ENCODE measurements at places on chromosomes 6 and 20.

DNA sequence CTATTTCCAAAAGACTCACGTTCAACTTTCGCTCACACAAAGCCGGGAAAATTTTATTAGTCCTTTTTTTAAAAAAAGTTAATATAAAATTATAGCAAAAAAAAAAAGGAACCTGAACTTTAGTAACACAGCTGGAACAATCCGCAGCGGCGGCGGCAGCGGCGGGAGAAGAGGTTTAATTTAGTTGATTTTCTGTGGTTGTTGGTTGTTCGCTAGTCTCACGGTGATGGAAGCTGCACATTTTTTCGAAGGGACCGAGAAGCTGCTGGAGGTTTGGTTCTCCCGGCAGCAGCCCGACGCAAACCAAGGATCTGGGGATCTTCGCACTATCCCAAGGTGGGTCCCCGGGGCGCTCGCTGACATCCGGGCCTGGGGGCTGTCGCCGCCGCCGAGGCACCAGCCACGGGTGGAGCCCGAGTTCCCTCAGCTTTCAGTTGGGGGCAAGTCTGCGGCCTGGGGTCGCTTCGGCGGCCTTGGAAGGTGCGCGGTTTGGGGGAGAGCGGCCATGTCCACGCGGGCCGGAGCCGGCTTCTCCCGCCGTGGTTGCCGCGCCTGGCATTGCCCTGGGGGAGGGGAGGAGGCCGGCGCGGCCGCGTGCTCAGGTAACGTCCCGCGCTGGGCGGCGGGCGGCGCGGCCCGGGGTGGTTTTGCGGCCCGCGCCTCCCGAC, 429 bp downstream of the AMD1 start:
- DNase-seq = peak; percentile 36

- no peak for DNase-seq
These were observed 135.5 kb downstream of the ZDHHC14 start for GRCh38 chr6:157516319-157517026.

- DNase-seq = no peak
These were observed 75.1 kb downstream of the CDC40 start for GRCh38 chr6:110255211-110255750.

GRCh38 chr20:51661609-51662178, 106.5 kb downstream of the ATP9A start:
- no peak for DNase-seq

DNA sequence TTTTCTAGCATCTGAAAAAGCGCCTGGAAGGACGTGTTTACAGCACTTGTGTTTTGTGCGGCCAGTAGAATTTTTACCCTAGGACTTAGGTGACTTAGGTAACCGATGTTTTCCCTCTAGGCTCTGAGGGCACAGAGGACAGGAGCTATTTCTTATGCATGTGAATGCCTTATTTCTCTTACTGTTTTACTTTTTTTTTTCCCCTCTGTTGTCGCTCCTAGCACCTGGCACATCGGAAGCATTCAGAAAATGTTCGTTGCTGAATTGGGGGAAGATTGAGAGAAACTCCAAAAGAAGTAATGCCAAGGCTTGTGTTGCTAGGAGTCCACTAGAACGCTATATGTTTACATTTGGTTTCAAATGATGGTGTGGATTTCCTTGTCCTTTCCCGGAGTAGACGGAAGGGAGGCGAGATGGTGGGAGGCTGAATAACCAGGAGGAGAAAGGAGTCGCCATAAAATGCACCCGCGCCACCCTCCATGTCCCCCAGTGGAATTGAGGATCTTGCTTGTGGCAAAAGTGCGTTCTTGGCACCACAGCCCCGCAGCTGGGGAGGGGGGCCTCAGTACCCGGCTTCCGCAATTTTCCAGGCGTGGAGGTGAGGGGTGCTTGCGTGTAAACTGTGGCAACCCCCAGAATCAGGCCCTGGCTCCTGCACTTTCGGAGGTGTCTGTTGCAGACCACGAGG, 6.9 kb downstream of the OLIG3 start:
- no peak for DNase-seq

GRCh38 chr6:142356884-142357225, 55.0 kb downstream of the ADGRG6 start:
- DNase-seq = no peak

DNA sequence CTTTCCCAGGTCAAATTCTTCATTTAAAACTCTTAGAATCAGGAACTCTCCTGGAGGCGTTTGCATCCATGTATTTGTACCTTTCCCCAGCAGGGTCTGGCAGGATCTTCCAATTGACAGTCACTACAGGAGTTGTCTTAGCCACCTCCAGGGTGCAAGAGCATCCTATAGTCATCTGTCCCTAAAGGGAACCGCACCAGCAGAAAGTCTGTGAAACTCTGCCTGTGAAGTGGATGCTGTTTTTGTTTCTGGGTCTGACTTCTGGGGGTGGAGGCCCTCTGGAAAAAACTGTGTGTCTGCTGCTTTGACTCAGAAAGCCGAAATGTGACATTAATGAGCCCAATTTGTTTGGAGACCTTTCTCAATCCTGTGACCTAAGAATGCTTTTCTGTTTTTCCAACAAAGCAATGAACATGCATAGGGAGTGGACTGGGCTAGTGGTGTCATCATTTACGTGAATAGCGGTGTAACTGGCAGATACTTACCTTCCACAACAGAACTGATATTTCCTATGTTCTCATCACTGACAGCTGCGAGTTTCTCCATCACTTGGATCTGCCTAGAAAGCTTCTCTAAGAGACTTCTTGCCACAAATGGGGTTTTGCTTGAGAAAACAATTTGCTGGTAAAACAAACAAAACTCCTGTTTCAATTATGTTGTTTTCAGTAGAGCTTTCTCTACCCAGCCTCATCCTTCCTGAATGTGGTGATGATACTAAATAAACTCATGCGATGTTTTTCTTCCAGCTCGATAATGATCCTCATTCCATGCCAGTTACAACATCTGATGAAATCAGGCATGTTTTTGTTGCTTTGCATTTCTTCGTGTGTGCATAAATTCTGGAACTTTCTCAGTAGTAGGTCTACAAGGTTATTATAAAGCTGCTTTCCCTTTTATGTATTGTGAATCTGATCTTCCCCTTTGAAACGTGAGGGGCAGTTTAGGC, 33.3 kb upstream of the ARMH2 start:
- no peak for DNase-seq

- DNase-seq = no peak
These were observed 95.1 kb downstream of the TIAM2 start for GRCh38 chr6:155090166-155090565.

GRCh38 chr6:6624269-6624990, 35.9 kb downstream of the LY86 start:
- no peak for DNase-seq

DNA sequence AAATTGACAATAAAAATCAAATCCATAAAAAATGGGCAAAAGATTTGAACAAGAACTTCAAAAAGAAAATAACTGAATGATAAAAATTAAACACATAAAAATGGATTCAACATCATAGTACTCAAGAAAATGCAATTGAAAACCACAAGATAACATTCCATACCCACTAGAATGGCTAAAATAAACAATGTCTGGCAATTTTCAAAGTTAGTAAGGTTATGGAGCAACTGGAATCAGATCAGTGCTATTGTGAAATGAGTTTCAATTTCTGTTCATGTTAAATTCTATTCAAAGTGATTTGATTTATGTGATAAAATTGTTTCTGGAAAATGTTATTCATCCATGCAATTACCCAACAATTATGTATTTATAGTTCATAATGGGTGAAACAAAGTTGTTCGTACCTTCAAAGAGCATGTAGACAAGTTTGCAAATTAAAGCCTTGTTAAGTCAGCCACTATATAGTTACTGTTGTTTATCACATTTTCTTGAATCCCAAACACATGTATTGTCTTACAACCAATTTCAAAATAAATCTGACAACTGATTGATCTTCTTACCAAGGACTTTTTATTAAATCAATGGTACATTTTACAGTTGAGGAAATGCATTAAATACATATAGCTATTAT, 151.5 kb upstream of the CENPW start:
- no peak for DNase-seq

DNA sequence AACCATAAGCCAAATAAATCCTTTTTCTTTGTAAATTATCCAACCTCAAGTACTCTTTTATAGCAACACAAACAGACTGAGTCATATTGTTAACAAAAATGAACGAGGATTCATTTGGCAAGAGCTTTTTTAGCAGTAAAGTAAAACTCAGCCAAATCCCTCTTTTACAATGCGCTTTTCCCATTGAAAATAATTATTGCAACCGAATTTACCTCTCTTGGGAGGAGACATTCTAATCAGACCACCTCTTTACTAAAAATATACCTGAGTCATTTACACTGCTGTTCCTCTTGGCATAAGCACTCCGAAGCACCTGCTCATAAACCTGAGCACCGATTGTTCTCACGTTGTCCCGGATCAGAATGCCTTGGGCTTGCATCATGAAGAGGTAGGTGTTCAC, 57.4 kb downstream of the B4GALT5 start:
- DNase-seq = no peak

DNA sequence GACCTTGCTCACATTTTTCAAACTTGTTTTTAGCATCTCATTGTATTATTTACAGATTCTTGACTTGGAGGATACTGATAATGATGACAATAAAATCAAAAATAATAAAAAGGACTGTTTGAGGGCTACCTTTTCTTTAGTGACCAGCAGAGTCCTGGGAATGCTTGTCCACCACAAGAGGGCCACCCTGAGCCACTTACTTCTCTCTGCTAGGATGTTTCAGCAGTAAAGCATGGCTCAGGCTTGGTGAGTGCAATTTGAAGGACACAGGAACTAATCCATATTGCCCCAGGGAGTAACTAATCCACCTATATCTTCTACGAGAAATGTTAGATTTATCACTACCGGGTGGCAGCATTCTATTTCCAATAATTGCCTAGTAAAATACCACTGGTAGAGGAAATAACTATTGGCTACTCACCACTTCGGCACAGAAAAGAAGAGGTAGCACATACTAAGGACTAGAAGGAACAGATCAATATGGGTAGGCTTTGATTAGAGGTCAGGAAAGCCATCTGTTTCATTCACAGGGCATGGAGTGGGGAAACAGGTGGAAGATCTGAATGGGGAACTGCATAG, 5.8 kb upstream of the KIAA0408 start:
- peak; percentile 11 for DNase-seq

DNA sequence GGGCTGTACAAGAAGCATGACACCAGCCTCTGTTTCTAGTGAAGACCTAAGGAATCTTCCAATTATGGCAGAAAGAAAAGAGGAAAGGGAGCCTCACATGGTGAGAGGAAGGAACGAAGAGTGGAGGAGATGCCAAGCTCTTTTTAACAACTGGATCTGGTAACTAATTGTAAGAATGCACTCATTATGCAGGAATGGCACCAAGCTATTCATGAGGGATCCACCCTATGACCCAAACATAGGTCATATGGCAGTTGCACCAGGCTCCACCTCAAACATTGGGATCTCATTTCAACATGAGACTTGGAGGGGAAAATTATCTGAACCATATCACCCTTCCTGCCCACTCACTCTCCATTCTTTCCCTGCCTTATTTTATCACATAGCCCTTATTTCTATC, 496.0 kb upstream of the SPTLC3 start:
- no peak for DNase-seq

DNA sequence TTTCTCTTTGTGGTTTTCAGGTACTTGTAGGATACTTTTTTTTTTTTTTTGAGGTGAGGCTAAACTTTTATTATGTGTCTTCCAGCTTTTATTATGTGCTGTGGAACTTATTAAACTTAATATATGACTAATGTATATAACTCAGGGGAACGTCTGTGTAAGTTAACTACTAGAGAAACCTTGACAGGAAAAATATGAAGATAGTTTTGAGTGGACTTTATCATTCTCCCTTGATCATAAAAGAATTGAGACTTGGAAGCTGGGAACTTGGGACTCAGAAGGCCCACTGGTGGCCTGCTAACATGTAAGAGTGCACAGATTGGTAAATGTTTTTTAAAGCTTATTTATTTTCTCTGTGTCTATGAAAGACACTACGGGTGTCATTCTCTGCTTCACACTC, 73.1 kb downstream of the CARMIL1 start:
- DNase-seq = no peak

DNA sequence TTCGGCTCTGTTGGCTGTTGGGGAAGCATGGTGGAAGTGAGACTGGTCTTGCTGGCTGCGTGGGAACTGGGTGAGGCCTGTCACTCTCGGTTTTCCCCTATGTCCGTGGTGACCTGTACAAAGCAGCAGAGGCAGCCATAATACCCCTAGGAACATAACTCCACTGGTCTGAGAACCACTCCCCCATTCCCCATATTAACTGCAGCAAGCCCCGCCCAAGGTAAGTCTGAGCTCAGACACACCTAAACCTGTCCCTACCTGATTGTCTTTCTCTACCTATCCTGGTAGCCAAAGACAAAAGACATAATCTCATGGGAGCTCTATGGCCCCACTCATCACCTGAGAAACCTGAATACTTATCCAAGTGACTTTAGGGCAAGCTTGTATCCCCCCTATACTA, 156.3 kb upstream of the PHACTR1 start:
- DNase-seq = no peak

GRCh38 chr6:53300656-53301551, 47.8 kb downstream of the ELOVL5 start:
- no peak for DNase-seq

GRCh38 chr20:9160757-9161156, 91.9 kb downstream of the PLCB4 start:
- no peak for DNase-seq

DNA sequence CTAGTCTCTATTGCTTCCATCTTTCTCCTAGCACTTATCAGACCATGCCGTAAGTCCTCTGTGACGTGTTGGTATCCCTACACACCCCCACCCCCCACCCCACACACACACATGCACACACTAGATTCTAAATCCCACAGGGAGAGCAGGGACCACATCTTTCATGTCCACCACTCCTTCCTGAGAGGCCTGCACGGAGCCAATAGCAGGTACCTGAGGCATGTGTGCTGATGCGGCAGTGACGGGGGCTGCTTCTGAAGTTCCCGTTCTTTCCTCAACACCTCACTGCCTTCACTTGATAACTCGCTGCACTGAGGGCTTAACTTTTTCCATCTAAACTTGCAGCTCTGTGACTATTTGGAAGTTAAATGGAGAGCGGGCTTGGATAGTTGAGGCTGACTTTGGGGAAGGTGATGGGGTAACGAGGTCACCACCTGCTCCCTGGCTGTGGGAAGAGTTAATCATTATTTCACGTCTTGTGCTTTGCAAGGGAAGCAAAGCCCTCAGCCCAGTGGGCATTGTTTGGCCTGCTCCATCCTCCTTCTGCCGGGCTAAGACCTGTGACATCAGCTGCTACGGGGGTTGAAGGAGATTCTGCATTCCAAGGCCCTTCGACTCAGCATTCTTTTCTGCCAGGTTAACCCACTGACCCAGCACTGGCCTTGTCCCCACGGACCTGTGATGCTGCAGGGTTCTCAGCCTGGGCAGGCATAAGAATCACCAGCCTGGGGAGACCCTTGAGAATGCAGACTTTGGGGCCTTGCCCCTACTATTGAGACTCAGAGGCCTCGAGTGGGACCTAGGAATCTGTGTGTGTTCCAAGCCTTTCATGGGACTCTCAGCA, 187.8 kb downstream of the ANKRD60 start:
- no peak for DNase-seq

DNA sequence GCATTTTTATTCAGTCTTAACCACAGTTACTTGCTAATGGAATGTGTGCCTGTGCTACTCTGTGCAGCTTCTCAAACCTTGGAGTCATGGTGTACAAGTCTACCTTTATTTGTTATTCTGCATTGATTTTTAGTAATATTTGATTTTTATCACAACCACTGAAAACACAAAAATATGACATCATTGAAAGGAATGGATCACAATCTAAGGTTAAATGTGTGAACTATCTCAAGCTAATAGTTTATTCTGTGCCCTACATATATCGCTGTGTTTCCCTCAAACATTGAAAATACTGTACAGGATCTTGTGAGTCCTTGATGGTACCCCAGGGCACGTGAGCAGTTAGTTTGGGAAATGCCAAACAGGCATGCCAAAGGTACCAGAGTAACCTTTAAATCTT, 573.4 kb downstream of the FRK start:
- DNase-seq = no peak

- DNase-seq = no peak
These were observed 68.7 kb upstream of the KCNG1 start for GRCh38 chr20:51091406-51092195.
